Urothelium cell line (cell line): ENCODE measurements at places on chromosomes 7 and 10.

- DNase-seq: no peak
Measured at GRCh38 chr10:52466464-52466863, 152.4 kb downstream of the DKK1 start.

DNA sequence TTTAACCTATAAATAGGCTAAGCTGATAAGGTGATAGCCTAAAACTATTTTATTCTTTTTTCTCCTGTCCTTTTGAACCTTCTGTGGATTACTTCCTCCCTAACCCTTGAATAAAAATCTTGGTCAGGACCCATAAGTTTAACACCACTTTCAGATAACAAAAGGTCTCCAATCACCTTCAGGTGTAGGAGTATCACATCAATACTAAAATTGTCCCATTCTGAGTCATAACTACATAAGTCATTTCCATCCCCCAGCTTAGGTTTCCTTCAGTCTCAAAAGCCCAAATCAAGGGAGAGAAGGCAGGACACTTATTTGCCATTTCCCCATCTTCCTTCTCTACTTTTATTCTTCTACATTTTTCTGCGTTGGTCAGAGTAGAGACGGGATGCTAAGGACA is 56.9 kb upstream of the WNT16 start:
- DNase-seq: no peak

DNA sequence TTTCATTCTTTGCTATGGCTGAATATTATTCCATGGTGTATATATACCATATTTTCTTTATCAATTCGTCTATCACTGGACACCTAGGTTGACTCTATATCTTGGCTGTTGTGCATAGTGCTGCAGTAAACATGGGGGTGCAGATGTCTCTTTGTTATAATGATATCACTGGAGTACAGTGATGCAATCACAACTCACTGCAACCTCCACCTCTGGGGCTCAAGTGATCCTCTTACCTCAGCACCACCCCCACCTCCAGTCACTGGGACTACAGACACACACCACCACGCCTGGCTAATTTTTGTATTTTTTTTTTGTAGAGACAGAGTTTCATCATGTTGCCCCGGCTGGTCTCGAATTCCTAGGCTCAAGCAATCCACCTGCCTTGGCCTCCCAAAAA is 15.6 kb downstream of the KLHL7 start:
- no peak for DNase-seq

- DNase-seq: no peak
Measured at GRCh38 chr7:20442951-20443350, 112.3 kb downstream of the ITGB8 start.

- DNase-seq: no peak
Measured at GRCh38 chr10:96283756-96284155, 12.4 kb upstream of the BLNK start.

DNA sequence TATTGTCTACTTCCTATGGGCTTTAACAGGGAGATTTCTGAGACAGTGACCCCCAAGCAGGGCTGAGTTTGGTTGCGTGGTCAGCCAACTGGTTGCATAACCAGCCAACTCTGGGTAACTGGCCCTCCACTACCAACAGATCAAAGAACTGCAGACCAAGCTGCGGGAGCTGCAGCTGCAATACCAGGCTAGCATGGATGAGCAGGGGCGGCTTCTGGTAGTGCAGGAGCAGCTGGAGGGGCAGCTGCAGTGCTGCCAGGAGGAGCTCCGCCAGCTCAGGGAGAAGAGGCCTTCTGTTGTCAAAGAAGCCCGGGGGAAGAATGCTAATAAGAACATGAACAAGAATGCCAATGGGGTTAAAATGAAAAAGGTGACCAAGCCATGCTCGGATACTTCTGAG is 15.7 kb upstream of the FLNC start:
- no peak for DNase-seq

DNA sequence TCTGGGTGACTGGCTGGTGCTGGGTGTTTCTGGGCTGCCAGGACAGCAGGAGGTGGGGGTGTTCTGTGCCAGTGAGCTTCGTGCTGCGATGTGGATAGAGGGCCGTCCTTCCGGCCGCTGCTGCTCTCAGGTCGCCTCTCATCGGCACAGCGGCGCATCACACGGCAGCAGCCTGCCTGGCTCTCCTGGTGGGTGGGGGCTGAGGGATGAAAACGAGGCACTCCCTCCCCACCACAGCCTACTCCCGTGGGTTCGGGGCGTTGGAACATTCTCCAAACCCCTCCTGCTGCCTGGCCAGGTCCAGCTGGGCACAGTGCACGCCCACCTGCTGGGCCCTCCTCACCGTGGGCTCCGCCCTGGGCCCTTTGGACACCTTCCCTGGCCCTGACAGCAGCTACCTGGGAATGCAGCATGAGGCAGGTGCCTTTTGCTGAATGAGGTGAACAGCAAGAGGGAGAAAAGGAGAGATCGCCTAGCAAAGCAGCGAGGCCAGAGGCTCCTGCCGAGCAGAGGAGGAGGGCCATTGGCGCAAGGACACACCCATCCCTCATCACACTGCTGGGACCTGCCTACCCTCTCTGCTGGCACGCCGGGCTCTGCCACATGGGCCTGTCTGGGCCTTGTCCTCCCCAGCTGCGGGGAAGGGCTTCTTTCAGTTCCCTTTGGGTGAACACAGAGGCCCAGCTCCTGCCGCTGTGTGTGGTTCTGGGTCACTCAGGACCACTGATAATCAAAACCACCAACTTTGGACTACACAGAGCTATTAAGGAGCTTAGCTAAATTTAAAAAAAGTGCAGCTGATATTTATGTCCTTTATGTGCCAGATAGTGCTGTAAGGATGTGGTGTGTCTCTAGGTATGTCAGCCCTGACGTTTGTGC is 33.4 kb downstream of the INPP5A start:
- DNase-seq: no peak

DNA sequence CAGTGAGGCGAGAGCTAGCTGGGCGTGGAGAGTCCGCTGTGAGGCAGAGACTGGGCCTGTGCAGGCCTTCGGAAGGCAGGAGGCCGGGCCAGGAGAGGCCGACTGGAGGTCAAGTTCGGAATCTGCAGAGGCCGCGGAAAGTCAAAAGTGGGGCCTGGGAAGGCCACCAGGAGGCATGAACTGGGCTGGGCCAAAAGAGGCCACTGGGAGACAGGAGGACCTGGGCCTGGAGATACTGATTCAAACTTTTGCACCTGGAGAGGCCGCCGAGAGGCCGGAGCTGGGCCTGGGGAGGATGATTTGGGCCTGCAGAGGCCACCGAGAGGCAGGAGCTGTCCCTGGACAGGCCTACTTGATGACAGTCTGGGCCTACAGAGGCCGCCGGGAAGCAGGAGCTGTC is 321.8 kb downstream of the ZNF479 start:
- no peak for DNase-seq

- peak; percentile 42 for DNase-seq
Measured at GRCh38 chr7:128221929-128222403, 19.1 kb upstream of the LEP start.

DNA sequence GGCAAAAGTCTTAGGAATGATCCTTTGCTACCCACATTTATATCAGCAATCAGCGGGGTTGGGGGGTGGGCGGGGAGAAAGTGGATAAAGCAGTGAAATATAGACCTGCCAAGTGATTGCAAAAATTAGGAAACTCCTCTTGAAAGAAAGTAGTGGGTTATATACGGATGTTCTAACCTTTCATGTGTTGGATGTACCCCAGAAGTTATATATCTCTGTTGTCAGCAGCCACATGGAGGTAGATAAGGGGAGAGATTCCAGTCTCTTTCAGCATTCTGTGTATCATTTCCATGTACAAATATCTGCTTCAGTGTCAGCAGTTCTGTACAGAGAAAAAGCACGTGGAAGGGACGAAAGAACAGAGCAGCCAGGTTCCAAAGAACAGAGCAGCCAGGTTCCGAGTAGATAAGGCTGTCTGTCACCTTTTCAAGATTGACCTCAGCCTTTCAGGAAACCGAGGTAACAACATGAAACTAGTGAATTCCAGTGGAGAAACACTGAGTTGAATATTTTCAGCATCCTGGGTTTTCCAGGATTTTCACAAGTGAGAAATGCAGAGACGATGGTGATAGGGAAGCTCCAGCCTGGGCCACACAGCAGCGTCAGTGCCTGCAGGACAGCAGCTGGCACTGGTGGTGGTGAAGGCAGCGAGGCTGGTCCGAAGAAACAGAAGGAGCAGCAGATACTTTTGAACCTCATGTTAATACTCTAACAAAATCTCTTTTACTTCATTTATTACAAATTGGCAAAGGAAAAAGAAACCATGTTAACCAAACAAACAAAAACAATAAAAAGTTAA is 212.3 kb downstream of the C7orf25 start:
- DNase-seq: no peak

- DNase-seq: no peak
Measured at GRCh38 chr7:99554939-99555338, 3.0 kb upstream of the FAM200A start.

- DNase-seq: peak; percentile 94
Measured at GRCh38 chr7:87600130-87601124, at the start of gene ABCB1. ABCB1 (minus strand) TSS chr7:87600884; CDS start chr7:87600184, 700 bp downstream.

GRCh38 chr7:27170426-27171324 is 3.4 kb downstream of the HOXA10 start:
- no peak for DNase-seq

GRCh38 chr10:42646687-42647640 is 8.6 kb upstream of the ZNF33B start:
- DNase-seq: no peak

DNA sequence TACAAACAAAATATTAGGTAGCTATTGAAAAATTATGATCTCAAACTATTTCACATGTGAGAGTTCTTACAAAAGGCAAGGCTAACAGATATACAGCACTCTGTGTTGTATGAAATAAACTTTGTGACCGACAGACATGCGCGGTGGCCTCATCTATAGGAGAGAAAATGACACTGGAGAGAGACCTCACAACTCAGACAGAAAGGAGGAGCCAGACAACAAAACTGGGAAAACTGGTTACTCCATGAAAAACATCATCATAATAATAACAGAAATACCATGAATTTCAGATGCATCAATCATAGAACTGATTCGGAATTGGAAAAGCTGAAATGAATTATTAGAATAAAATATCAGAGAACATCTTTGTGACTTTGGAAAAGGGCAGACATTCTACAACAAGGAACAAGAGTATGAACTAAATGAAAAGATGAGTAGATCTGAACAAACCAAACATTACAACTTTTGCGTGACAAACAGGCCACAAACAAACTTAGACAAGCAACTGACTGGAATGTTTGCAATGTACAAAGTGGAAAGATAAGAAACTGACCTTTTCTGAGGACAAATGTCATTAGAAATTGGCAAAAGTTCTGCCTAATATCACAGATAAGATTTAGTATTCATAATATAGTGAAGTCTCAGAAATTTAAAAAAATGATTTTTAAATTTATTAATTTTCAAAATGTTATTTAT is 69.3 kb downstream of the TNS3 start:
- DNase-seq: no peak

DNA sequence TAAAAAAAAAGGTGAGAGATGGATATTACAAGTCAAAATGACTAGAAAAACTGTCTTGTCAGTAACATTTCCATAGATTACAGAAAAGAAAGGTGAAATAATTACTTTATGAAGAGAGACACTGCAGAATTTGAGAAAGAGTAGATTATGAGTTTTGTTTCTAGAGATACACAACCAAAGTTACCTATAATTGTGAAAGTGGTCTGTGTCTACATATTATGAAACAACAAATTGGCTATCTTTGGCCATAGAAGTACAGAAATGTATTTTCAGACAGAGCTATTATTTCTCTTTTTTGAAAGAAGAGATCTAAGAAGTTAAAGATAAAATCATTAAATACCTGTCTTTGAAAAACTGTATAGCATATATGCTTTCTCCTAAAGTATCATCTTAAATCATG is 30.1 kb downstream of the KCND2 start:
- DNase-seq: no peak

DNA sequence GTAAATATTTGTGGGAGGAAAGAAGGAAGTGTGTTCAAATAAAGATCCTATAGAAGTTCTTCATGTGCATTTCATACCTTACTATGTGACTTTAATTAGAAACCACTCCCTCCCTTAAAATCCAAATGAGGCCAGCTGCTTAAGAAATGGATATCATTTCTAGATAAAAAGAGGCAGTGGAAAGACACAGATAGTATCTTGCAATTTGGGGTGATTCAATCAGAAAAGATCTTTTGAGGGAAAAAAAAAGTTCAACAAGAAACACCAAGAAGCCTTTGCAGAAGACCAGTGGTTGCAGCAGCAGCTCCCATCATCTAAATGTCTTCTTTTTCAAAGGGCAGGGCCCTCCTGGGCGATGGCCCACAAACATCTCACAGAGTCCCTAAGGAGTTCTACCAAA is 200.1 kb downstream of the LRRN3 start:
- no peak for DNase-seq

DNA sequence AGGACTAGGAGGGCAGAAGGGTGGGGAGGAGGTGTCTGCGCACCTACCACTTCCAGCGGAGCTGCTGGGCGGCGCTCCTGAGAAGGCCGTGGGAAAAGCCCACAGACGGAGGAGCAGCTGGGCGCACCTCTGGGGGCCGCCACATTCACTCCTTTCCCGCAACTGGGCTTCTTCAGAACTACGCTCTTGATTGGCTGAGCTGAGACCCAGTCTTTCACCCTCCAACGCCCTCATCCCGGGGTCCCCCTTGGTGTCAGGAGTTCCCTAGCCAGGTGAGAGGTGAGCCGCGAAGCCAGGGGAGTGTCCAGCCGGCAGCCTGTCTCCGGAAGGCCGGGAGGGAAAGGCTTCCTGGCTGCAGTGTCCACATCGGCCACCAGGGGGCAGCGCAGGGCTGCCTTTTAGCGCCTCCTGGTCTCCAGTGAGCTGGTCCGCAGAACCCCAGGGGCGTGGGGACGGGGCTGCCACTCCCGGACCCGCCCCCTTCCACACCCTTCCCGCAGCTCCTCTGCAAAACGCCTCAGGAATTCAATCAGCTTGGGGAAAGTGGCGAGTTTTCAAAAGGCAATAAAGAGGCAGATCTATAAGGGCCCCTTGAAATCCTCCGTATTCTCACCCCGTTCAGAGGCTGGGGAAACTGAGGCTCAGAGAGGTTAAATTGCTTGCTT is 98.8 kb downstream of the CHST15 start:
- peak; percentile 89 for DNase-seq

DNA sequence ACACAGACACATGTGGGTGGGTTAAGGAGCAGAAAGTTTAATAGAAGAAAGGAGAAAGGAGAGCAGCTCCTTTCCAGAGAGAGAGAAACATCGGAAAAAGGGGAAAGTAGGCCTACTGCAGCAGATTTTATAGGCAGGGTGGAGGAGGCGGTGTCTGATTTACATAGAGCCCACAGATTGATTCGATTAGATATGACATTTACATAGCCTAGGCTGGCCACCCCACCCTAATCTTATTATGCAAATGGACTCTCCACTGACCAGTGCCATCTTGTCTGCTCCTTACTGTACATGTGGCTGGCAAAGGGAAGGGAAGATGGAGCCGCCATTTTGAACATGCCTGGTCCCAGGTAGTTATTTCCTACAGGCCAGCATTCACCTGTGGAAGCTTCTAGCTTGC is 38.7 kb upstream of the SCIN start:
- no peak for DNase-seq

GRCh38 chr7:47715631-47716068 is 133.7 kb upstream of the TNS3 start:
- no peak for DNase-seq

- DNase-seq: no peak
Measured at GRCh38 chr10:69652857-69653199, 22.8 kb downstream of the FAM241B start.
